ENCODE measurements at places on chromosomes 2 and 18.

- no peak for DNase-seq
Measured at GRCh38 chr18:26491194-26491816, 57.0 kb downstream of the KCTD1 start.

DNA sequence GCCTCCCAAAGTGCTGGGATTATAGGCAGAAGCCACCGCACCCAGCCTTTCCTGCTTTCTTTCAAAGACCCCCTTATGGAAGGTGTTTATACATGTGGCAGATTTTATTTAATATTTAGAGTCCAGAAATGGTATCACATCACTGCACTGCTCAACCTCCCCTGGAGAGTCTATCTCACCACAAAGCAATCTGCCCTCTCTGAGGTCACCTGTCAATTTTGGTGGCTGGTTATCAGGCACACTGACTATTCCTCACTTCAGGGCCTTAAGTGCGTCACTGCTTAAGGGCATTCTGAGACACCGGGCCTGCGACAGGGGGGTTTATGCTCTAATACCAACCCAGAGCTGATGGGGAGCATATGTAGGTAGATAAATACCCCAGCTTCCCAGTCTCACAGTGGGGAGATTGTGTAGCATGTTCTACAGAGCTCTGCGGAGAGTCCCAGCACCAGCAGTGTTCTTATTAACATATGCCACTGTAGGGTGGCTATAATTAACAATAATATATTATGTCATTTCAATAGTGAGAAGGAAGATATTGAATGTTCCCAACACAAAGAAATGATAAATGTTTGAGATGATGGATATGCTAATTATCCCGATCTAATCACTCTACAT is 42.7 kb upstream of the ZDBF2 start:
- DNase-seq, result no peak

DNA sequence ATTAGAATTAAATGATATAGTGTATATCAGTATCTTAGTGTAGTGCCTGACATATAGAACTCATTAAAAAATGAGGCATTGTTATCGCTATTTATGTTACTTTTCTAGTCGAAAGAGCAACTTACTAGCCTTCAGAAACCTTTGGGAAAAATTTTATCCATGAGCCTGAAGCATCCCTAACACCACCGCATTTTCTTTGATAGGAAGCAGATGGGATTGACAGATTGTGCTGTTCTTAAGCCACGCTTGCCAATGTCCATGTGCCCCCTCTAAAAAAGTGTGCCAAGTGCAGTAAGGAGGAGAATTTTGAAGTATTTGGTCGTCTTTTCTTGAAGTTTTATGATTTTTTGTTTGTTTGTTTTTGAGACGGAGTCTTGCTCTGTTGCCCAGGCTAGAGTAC is 29.1 kb downstream of the PPM1B start:
- DNase-seq, result no peak

- no peak for DNase-seq
Measured at GRCh38 chr18:70413455-70413854, 124.6 kb downstream of the SOCS6 start.

DNA sequence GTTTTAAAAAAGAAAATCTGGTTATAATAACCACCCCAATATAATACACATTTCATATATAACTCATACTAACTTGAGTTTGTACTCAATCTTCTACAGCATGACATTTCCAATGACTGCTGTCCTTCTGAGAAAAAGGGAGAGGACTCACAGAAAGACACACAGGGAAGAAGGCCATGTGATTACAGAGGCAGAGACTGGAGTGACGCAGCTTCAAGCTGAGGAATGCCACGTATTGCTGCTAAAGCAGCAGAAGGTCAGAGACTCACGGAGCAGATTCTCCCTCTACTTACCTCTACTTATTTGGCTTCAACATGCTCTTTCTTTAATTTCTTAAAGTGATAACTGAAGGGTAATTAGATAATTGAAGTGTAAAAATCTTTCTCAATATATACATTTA is 753.5 kb upstream of the PKDCC start:
- DNase-seq, result no peak

DNA sequence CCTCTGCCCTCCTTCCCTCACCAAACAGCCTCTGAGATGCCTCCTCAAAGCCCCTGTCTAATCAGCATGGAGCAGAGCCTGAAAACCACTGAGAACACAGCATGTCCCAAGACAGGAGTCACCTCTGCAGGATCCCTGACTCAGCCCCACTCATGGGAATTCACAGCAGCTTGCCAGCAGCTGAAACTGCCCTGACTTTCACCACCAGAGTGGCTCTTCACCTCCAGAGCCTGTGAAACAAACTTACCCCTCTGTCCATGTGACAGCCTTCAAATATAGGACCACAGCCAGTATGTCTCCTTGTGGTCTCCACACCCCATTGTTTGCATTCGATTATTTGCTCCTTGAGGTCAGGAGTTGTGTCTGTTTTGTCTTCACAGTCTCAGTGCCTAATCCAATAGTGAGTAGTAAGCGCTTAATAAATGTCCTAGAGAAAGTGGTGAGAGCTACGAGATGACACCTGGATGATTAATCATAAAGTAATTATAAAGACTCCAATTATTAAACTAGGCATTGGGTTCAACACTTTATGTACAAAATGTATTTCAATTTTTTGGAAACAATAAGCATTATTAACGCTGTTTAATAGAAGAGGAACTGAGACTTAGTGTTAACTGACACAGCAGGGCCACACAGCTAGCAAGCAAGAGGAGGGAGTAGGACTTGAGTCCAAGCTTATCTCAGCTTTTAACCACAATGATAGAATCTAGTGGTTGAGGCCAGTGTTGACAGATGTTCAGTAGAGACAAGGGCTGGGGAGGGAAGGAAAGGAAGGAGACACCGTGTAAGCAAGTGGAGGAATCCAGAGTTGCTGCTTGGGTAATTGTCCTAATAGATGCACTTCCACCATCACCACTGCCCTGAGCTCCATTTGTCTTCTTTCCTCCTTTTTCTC is 358.7 kb upstream of the TNP1 start:
- DNase-seq, result peak; percentile 94

- DNase-seq, result no peak
Measured at GRCh38 chr2:236614551-236614950, 44.9 kb downstream of the ACKR3 start.

- no peak for DNase-seq
Measured at GRCh38 chr2:1222056-1222455, 191.2 kb upstream of the TPO start.

- no peak for DNase-seq
Measured at GRCh38 chr2:219183151-219183772, 5.2 kb downstream of the RETREG2 start.

DNA sequence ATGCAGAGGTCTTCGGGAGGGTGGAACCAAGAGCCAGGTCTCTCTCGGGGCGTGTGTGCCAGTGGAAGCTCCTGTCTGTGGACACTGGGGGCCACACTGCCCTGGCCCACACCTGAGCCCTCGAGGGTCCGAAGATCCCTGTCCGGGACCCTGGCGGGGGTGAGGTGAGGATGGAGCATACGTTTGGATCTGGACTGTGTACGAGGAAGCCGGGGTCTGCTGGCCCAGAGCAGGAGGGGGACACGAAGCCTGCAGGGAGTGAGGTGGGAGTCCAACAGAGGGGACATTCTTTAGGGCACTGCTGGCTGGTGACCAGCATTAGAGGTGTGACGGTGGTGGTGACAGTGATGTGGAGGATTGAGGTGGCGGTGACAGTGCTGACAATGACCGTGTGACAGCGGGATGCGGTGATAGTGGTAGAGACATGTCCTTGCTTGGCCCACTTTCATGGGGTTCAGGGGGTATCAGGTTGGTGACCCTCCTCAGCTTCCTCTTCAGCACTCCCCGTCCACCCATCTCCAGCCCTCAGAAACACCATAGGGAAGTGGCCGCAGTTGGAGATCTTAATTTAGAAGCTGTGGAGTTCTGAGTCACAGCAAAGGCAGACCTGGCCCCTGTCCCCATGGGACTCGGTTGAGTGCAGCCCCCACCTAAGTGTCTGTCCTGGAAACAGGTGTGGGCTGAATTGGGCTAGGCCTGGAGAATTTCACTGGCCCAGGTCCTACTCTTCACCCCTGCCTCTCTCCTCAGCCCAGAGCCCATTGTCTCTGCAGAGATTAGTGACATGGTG is 252.0 kb downstream of the DYSF start:
- DNase-seq, result no peak

GRCh38 chr2:194686569-194686968 is 970.5 kb upstream of the SLC39A10 start:
- DNase-seq, result no peak

DNA sequence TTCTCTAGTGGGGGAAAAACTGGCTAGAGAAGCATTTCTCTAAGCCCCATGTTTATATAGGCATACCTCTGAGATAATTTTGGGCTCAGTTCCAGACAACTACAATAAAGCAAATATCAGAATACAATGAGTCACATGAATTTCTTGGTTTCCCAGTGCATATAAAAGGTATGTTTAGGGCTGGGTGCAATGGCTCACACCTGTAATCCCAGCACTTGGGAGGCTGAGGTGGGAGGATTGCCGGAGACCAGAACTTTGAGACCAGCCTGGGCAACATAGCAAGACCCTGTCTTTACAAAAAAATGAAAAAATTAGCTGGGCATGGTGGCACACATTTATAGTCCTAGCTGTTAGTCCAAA is 22.2 kb downstream of the TSN start:
- peak; percentile 16 for DNase-seq

GRCh38 chr2:129925381-129925780 is 54.1 kb upstream of the RAB6C start:
- no peak for DNase-seq

- DNase-seq, result no peak
Measured at GRCh38 chr18:21910906-21911305, 170.3 kb downstream of the MIB1 start.

DNA sequence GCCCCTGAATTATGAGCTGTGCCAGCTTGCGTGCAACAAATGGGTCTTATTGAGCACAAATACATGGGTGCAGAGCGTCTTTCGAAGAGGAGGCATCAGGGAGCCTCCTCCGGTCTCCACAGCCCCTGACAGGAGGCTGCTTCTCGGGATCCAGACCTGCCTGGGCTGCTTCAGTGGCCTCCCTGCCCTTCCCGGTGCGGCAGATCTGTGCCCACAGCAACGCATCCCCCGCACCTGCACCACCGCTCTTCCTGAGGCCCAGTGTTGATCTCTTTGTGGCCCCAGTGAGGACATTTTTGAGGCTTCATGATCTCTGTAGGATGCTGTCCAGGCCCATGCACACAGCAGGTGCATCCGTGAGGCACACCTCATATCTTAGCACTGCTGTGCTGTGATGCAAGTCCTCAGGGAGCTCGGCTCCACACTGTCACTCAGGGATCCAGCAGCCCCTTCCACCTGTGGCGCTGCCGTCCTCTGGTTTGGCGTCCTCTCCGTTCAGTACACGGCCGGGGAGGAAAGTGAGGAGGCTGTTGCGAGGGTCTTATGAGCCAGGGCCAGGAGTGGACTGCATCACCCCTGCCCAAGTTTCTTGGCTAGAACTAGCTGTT is 17.4 kb downstream of the RTP5 start:
- no peak for DNase-seq

DNA sequence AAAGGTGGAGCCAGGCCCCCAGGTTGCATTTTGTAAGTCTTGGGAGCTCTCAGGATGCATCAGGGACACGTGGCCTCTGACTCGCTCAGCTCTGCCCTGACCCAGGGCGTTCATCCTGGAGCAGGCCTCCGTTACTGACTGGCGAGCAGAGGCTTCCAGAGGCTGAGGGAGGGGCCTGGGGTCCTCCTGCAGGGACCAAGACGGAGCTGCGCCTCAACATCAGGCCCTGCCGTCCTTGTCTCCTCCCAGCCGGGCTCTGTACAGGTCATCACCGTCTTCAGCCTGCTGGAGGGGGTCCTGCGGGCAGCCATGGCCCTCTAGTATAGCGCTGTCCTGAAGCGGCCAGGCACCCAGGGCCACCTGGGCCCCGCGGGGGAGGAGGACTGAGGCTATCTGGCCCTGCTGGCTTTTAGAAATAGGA is 10.2 kb upstream of the ALPP start:
- DNase-seq, result no peak

GRCh38 chr2:230161184-230161583 is 58.6 kb downstream of the SP110 start:
- no peak for DNase-seq

DNA sequence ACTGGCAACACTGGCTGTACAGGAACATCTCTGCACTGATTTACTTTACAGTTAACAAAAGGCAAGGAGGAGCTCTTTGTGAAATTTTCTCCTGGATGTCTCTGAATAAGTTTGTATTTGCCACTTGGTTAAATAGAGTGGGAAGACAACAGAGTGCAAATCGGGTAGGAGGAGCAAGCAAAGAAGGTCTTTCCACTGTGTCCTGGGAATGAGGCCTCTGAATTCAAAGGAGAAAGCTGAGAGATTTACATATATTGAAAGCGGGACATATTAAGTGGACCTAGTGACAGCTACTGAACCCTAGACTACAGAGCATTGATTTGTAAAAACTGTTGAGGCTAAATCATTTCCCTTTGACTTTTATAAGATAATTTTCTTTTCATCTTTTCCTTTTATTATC is 117.4 kb upstream of the CHRNA1 start:
- no peak for DNase-seq

GRCh38 chr18:77039196-77040130 is 93.1 kb downstream of the MBP start:
- DNase-seq, result peak; percentile 51

DNA sequence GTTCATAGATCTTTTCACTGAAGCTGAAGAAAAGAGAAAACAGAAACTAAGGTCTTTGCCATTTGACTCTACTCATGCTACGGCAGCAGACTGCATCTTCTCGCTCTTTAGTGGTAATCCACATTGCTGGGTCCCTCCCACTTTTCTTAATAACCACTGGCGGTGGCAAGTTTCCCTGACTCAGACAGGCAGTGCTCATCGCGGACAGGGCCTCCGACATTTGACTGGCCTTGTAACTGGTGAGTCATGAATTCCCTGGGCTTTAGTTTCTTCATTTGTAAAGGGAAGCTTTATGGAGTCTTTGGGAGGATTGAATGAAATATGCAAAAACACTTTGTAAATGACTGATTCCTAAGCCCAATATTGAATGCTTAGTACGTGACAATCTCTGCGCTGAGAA is 238.2 kb upstream of the RBBP8 start:
- DNase-seq, result peak; percentile 94

GRCh38 chr18:26792661-26793060 is 72.8 kb downstream of the AQP4 start:
- peak; percentile 83 for DNase-seq

GRCh38 chr2:167817422-167817821 is 430.0 kb downstream of the STK39 start:
- DNase-seq, result no peak

DNA sequence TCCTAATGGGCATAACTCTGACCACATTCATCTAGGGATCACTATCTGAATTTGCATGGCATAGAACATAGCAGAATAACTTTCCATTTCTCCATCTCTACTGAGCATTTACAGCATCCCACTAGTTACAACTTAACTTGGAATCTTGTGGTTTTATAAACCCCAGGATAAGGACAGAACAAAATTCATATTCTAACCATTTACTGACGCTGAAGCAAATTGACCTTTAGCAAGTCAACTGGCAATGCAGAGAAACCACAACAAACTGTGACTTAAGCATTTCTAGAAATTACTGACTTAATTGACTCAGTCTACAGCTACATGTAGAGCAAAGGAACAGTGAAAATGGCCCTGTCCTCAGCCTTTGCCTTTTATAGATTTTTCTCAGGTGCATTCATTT is 61.2 kb downstream of the DCC start:
- DNase-seq, result peak; percentile 6

GRCh38 chr2:149617476-149617875 is 29.9 kb upstream of the MMADHC start:
- DNase-seq, result peak; percentile 74

Measured in fibroblast of lung (primary cell).